ENCODE measurements at places on chromosomes 16 and 17.

GRCh38 chr16:84656649-84657048, 8.3 kb downstream of the KLHL36 start:
- DNase-seq: no peak

DNA sequence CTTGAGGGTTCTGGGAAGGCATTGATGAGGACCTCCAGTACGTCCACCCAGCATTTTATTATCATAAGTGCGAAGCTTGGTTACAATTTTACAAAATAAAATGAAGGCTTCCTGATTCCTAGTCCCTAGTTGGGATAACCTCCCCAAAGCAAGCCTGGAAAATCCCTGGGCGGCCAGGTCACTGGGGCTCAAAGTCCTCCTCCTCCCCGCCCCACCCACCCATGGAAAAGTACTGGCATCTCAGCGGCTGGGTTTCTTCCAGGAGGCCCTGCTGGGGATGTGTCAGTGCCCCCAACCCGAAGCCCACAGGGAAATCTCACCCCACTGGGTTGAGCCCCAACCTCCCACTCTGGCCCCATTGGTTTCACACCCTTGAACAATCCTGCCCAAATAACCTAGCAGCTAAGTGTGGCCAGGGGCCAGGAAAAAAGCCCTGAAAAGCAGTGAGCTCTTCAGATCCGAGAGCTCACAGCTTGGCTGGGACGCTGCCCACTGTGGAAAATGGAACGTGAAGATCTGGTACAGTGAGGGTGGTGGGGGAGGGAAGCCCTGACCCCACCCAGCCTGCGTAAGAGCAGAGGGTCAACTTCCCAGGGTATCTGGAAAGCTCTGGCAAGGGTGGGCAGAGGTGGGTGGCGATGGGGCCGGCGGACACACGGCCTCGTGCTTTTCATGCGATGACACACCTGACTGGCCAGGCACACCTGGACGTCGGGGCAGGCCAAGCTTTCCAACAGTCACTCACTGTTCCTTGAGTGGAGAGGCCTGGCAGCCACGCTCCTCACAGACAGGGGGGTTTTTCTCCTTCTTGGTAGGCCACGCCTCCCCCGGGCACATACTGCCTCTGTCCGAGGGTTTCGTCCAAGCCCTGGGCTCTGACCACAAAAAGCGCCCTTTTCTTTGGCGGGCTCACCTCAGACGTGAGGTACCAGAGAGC, 324.5 kb downstream of the SOX9 start:
- DNase-seq: no peak

- no peak for DNase-seq
These were observed 62.6 kb downstream of the KSR1 start for GRCh38 chr17:27518545-27519521.

DNA sequence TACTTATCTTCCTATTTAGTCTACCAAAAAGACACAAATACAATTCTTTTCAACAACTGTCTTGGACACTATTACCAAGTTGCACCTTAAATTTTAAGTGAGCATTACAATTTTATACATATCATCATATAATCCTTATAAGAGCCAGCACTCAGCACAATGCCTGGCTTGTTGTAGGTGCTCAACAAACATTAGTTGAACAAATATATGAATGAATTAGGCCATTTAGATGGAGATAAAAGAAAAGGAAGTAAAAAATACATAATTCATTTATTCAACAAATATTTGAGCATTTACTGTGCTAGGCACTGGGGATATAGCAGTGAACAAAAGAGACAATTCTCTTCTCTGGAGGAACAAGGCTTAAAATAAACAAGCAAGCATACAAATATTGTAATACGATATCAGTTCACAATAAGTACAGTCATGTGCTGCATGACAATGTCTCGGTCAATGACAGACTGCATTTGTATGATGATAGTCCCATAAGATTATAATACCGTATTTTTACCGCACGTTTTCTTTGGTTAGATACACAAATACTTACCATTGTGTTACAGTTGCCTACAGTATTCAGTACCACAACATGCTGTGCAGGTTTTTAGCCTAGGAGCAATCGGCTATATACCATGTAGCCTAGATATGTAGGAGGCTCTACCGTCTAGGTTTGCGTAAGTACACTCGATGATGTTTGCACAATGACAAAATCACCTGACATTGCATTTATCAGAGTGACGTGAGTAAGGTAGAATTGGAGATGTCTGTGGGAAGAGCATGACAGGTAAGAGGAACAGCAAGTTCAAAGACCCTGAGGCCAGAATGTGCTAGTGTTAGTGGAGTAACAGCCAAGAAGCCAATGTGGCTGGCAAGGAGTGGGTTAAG, 86.4 kb upstream of the HS3ST2 start:
- DNase-seq: no peak

- peak; percentile 46 for DNase-seq
These were observed 29.5 kb upstream of the GSE1 start for GRCh38 chr16:85583491-85584181.

DNA sequence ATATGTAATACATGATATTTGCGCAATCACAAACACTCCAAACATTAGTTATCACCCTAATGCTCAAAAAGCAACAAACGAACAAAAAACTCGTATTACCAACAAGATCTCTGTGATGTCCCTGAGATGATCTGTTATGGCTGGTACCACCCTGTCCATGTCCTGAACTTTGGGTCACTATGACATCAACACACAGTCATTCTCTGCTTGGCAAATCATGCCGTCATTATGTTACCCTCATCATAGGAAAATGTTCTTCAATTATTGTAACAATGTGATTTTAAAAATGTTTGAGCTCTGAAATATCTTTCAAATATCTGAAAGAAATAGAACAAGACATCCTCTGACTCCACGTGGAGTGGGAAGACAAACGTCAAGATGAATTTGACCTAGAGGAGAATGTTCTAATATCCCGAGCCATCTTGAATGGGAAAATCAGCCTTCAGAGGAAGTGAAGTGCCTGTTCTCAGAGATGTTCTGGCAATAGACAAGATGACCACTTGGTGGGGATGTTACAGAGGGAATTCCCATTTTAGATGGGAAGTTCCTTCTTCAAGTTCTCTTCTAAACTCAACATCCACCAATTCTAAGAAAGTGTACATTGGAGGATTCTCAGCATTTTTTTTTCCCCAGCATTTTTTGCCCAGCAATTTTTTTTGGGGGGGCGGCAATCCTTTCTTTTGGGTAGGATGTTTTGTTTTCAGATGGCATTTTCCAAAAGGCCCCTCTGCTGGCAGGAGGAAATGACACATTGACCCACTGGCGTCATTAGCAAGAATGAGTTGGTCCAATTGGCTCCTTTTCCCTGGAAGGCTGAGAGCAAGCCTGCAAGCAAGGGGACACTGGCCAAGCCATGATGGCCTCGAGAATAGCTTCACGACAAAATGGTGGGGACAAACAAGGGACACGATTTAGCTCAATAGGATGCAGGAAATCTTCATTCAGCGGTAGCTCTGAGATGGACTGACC, 3.7 kb upstream of the HSD17B2 start:
- DNase-seq: no peak
